ENCODE measurements at places on chromosomes 16 and 17.
A peak's percentile ranks its signal among the peaks of the same experiment; 100 is the strongest.

- no peak for DNase-seq
These were observed 41.7 kb downstream of the SRL start for GRCh38 chr16:4200000-4200780.

- peak; percentile 7 for DNase-seq
These were observed 5.4 kb downstream of the PGS1 start for GRCh38 chr17:78383725-78384471.

GRCh38 chr17:8254881-8255280 is 5.8 kb downstream of the PFAS start:
- DNase-seq: no peak

DNA sequence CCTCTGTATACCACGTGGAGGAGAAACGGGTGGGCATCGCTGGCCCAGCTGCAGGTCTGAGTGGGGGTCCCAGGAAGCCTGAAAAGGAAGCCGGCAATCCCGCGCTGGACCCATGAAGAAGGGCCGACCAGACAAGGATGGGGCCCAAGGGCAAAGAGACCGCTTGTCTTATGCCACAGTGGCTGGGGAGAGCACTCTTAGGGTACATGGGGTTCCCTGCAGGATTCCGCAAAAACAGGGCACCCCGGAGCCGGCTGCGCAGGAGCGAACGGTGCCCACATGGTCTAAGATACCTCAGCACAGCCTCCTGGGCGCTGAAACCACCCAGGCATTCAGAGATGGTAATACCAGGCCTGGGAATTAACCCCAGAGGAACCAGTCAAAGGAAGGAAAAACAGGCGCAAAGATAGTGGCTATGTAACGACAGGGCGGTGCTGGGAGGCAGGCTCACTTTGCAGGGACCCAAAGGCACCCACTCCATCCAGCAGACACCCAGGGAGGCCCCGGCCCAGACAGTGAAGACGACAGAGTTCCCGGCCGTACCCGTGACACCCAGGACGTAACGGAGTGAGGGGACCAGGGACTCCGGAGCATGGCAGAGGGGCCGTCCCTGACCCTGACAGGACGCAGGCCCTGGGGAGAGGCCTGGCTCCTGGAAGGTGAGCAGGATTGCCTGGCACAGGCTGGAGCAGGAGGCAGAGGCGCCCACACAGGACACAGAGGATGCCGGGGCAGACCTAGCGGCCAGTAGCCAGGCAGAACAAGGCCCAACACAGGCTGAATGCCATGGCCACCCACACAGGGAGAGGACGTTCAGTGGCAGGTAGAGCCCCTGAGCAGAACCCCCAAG is 10.3 kb downstream of the PIEZO1 start:
- no peak for DNase-seq

DNA sequence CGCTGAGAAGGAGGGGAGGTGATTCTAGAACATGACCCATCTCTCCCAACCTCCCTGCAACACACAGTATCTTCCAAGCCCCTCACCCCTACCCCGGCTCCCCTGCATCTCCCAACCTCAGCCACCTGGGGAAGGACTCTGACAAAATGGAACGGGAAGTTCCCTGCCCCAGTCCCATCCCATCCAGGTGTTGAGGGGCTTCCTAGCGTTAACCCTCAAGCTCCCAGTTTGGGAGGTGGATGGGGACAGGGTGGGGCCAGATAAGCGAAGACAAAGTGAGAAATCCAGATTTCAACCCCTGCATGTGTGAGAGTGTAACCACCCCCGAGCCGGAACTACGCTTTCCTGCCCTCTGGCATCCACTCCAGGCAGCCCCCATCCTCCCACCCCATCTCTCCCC is 1.8 kb downstream of the ZSCAN10 start:
- no peak for DNase-seq

GRCh38 chr16:47715442-47716083 is 254.4 kb downstream of the PHKB start:
- no peak for DNase-seq

GRCh38 chr16:84836234-84836647 is 16.5 kb downstream of the CRISPLD2 start:
- no peak for DNase-seq

GRCh38 chr17:13757871-13758270 is 156.1 kb upstream of the HS3ST3A1 start:
- DNase-seq: no peak

DNA sequence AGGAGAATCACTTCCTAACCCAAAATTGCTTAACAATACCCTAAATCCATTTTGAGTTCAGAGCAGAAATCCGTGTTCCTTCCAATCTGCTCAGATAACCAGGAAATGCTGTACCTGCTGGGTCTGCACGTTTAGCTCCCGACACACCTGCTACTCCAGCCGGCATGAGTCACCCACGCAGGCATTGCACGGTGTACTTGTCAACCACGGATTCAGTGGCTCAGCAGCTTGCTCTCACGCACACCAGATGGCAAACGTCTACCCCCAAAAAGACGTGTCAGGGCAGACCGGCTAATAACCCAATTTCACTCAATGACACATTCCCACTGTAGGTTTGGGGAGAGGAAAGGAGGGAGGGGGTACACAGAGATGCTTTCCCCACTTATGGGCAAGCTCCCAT is 468.1 kb downstream of the SOX9 start:
- no peak for DNase-seq

- DNase-seq: no peak
These were observed 132.2 kb downstream of the SPECC1 start for GRCh38 chr17:20141198-20141972.

DNA sequence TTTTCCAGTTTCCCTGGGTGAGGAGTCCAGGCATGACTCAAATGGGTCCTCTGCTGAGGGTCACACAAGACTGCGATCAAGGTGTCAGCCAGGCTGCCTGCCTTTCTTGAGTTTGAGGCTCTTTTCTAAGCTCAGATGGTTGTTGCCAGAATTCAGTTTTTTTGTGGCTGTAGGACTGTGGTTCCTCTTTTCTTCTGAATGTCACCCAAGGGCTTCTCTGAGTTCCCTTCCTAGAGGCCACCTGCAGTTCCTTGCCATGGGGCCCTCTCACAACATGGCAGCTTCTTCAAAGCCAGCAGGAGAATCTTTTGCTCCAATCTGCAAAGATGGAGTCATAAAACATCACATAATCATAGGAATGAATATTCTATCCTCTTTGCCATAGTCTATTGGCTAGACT is 17.5 kb downstream of the LIMD2 start:
- no peak for DNase-seq

- no peak for DNase-seq
These were observed 36.5 kb downstream of the DHX38 start for GRCh38 chr16:72129976-72130656.

DNA sequence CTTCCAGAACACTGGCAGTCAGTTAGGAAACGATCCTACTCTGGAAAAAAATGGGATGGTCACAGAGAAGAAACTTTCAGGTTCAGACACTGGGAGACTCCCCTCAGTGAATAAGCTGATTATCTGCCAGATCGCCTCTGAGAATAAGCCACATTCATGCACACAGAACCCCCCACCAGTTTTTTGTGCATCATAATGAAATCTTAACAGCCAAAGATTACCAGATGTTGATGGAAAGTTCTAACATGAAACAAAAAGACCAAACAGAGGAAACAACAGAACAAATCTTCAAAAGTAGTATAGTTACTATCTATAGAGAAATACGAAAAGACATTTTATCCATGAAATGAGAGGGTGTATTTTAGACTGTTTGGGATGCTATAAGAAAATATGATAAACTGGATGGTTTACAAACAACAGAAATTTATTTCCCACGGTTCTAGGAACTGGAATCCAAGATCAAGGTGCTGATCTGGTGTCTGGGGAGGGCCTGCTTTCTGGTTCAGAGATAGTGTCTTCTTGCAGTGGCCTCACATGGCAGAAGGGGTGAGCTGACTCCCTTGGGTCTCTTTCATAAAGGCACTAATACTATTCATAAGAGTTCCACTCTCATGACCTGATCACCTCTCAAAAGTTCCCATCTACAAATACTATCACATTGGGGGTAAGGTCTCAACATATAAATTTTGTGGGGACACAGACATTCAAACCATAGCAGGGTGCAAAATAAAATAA is 8.0 kb upstream of the AMZ2 start:
- no peak for DNase-seq

DNA sequence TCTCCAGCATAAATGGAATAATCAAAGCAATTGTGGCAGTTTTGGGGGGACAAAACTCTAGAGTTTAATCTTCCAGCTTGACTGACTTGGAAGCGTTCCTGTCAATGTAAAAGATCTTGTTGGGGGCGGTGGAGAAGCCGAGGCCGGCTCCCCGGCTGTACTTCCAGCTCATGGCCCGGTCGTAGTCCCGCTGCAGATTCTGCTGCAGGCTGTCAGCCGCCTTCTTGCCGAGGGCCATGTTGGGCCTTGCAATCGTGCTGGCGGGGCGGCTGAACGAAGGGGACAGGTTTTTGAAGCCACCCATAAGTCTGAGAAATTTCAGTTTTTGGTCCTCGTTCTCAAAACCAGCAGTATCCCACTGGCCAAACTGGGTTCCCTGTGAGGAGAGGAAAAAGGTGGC is 11.2 kb downstream of the KNOP1 start:
- DNase-seq: no peak

- no peak for DNase-seq
These were observed 480 bp downstream of the TXNL4B start for GRCh38 chr16:72092832-72093447.

- DNase-seq: no peak
These were observed 407.1 kb downstream of the WWOX start for GRCh38 chr16:78506367-78507193.

GRCh38 chr17:17497065-17497844 is 1.1 kb upstream of the RASD1 start:
- no peak for DNase-seq

GRCh38 chr16:23408242-23408822 is 44.7 kb downstream of the COG7 start:
- DNase-seq: no peak

DNA sequence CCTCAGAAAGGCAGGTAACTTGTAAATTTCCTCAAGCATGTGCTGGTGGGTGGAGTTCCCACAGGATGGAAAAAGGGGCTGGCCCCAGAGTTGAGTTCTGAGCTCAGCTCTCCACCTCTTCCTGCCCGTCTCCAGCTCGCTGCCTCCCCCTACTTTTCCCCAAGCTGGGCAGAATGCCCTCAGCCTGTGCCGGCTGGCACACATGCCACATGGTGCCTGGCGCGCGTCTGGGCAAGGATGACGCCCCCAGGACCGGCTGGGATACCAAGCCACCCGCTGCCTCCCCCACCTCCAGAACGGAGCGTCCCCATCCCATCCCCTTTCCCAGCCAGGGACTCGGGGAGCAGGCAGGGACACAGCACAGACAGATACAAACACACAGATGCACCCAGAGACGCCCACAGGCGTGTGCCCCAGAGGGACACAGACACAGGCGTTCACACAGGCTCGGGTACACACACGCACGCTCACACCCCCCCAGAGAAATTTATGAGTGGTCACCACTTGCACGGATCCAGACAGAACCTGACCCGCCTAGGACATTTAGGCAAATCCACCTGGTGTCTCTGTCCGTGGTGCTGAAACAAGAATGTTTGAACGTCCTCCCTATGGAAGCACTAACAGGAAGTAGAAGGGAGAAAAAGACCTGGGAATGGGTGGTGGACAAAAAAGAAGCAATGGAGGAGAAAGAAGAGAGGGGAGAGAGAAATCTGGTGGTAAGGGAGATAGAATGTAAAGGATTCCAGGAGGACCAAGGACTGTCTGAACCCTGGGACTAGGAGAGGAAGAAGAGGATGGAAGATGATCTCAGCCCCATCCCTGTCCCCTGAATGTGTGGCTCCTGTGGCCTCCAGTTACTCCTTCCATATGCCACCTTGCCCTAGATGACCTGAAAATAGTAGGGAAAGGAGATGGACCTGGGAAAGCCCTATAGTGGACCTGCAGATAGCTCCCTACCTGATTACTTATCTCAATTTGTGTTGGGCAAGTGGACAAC is 15.5 kb downstream of the NEUROD2 start:
- DNase-seq: no peak

DNA sequence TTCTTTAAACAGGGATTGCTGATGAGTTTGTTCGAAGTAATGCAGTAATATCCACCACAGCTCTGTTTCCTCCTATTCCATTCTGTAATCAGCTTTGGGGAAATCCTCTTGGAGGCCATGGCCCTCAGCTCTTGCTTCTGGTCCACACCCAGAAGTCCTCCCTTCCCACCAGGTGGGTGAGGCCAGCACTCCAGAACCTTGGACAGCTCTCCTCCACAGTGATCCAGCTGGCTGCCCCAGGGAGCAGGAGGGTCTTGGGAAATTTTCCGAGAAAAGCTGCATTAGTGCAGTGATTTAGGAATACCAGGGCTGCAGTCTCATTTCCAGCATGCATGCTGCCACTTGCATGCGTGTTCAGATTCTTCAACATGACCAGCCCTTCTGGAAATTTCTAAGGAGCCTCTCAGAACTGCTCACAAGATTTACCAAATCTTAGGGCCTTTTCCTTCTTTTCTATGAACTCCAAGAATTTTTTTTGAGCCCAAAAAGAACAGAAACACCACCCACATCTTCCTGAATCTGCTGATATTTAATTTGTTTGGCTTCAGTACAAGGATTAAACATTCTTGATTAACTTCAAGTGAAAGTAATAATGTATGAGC is 4.2 kb downstream of the SMPD3 start:
- no peak for DNase-seq

GRCh38 chr16:57741660-57742191 is 6.2 kb downstream of the KATNB1 start:
- no peak for DNase-seq

DNA sequence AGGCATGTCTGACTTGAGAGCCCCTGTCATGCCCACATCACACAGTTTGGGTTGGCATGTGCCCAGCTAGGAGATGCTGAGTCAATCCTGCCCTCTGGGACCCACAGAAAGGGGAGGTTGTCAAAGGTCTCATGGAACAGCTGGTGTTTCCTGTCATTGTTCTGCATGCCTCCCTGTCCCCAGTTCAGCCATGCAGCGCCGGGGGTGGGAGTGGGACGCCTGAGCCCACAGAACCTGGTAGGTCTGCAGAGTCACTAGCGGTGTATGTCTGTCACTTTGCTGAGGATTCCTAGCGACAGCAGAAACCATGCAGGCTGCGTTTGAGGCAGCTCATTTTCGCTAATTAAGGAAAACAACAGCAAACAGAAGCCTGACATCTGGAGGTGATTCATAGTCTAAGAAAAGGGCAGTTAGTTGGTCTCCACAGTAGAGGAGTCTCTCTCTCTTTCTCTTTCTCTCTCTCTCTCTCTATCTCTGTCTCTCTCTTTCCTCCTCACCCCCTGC is 19.6 kb upstream of the CCL1 start:
- DNase-seq: no peak

DNA sequence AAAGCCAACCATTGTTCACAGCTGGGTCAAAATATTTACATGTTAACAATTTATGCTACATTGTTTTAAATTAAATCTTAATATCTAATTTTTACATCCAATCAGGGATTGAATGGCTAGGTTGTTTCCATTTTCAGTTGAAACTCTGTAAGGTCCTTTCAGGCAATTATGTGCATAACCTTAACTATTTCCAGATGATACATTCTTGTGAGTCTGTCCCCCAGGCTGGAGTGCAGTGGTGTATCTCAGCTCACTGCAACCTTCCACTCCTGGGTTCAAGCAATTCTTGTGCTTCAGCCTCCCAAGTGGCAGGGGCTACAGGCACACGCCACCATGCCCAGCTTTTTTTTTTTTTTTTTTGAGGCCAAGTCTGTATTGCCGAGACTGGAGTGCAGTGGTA is 10.4 kb downstream of the CDC42EP4 start:
- DNase-seq: no peak
